ENCODE measurements at places on chromosomes 2 and 18.
A peak's percentile ranks its signal among the peaks of the same experiment; 100 is the strongest.

DNA sequence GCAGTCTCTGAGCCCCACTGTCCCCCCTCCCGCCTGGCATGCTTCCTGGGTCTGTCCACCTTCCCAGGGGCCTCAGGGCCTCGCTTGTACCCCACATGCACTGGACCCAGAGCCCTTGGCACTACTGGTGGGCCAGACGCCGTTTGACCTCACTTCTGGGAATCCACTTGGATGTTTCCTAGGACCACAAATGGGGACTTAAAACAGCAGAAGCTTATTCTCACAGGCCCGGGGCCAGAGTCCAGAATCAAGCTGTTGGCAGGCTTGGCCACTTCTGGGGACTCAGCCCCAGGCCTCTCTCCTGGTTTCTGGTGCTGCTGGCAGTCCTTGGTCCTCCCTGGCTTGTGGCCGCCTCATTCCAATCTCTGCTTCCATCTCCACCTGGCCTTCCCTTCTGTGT is 19.6 kb downstream of the ANO7 start:
- DNase-seq, result no peak

- no peak for DNase-seq
Observed at GRCh38 chr2:238119756-238120462, 18.6 kb upstream of the KLHL30 start.

DNA sequence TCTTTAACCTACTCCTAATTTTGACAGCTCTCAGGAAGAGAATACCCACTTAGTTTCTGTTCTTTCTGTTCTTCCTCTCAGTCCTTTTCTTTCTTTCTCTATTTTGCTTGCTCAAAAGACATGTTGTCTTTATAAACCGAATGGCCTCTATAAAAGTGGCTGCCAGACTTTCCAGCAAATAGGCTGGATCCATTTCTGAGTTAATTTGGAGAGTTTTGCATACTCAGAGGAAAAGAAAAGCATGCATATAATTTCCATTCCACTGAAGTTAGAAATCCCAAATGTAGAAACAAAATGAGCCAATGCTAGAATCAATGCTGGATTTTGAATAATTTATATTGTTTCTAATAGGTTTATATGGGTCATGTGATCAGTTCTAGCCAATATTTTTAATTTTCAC is 65.9 kb downstream of the FAM124B start:
- no peak for DNase-seq

- no peak for DNase-seq
Observed at GRCh38 chr2:111164078-111164477, 43.4 kb downstream of the BCL2L11 start.

GRCh38 chr2:58562276-58562675 is 321.2 kb upstream of the FANCL start:
- no peak for DNase-seq

DNA sequence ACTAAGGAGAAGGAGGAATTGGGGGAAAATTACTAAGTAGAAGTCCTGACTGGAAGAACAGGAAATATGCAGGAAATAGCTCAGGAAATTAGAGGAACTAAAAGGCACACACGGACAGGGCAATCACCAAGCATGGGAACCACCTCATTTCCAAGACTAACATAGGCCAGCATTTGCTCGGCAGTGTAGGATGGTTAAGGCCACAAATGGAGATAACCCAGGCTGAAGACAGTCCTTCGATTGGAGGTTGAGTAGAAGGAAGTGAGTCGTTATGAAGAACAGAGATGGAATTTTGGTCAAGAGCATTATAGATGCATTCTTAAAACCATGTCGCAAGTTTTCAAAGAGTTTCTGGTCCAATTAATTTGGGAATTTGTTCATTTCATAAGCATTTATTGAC is 401.4 kb downstream of the ALK start:
- no peak for DNase-seq

- DNase-seq, result no peak
Observed at GRCh38 chr18:6557770-6558248, 143.1 kb upstream of the L3MBTL4 start.

GRCh38 chr18:76565238-76566173 is 70.5 kb upstream of the ZNF516 start:
- DNase-seq, result no peak

DNA sequence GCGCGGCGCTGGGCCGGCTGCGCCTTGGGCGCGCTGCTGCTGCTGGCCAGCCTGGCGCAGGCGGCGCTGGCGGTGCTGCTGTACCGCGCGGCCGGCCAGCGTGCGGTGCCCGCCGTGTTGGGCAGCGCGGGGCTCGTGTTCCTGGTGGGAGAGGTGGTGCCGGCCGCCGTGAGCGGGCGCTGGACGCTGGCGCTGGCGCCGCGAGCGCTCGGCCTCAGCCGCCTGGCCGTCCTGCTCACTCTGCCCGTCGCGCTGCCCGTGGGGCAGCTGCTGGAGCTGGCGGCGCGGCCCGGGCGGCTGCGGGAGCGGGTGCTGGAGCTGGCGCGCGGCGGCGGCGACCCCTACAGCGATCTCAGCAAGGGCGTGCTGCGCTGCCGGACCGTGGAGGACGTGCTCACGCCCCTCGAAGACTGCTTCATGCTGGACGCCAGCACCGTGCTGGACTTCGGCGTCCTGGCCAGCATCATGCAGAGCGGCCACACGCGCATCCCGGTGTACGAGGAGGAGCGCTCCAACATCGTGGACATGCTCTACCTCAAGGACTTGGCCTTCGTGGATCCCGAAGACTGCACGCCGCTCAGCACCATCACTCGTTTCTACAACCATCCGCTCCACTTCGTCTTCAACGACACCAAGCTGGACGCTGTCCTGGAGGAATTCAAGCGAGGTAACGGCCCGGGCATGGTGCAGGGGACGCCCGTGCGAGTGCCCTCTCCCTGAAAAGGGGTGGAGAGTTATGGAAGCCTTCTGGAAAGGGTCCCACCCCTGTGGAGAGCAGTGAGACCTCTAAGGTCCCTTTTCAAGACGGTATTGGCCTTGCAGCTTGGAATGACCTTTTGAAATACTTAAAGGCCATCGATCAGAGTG is 1.0 kb downstream of the CNNM3 start:
- peak; percentile 25 for DNase-seq

DNA sequence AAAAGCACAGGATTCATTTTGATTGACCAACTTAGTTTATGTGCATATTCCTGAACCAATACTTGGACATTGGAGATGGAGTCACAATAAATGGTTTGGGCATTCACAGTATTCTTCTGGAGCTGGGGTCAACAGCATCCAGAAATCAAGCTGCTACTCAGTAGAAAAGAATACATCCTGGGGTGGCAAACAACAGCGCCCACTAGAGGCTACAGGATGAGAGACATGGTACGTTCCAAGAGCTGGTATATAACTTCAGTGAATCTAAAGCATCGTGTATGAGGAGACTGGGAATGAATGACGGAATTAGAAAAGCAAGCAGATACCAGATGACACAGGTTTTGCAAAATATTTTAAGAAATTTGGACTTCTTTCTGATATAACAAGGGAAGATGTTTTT is 142.9 kb upstream of the FIGN start:
- no peak for DNase-seq

GRCh38 chr18:6874315-6874714 is 144.8 kb downstream of the ARHGAP28 start:
- no peak for DNase-seq

DNA sequence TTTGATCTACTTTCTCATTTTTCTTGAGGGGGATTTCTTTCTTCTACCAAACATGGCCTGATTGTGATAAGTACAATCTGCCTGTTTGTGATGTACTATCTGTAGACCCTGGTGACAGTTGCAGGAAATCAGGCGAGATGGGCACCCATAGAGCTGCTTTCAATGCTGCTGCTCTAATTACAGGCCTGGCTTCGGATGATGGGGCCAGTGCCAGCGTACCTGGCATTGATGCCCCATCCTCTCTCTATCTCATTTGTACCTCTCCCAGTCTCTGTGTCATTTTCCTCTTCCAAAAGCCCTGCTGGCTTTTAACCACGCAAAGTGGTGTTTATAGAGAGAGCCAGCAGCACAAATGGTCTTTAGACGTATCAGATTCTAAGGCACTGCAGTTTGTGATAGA is 69.9 kb downstream of the KCTD18 start:
- DNase-seq, result no peak

- DNase-seq, result no peak
Observed at GRCh38 chr2:187274146-187274545, 173.9 kb downstream of the CALCRL start.

DNA sequence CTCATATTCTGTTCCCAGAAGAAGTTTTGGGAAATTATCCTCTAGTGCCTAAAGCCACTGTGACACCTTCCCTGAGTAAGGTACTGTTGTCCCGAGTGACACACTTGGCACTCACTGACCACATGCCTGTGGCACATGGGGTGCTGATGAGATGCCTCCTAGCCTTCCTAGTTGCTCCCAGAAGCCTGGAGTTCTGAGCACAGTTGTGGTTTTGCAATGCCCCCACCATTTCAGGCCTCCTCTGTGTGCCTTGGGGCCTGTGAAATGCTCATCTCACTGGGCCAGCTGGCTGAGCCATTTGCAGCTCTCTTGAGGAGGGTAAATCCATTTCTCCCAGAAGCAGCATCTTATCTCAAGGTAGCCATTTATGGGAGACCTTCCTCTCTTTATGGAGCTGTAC is 91.8 kb downstream of the DGKD start:
- DNase-seq, result no peak

GRCh38 chr18:10135302-10135926 is 221.6 kb downstream of the VAPA start:
- DNase-seq, result no peak

- no peak for DNase-seq
Observed at GRCh38 chr2:208363485-208363884, 43.1 kb upstream of the PTH2R start.

DNA sequence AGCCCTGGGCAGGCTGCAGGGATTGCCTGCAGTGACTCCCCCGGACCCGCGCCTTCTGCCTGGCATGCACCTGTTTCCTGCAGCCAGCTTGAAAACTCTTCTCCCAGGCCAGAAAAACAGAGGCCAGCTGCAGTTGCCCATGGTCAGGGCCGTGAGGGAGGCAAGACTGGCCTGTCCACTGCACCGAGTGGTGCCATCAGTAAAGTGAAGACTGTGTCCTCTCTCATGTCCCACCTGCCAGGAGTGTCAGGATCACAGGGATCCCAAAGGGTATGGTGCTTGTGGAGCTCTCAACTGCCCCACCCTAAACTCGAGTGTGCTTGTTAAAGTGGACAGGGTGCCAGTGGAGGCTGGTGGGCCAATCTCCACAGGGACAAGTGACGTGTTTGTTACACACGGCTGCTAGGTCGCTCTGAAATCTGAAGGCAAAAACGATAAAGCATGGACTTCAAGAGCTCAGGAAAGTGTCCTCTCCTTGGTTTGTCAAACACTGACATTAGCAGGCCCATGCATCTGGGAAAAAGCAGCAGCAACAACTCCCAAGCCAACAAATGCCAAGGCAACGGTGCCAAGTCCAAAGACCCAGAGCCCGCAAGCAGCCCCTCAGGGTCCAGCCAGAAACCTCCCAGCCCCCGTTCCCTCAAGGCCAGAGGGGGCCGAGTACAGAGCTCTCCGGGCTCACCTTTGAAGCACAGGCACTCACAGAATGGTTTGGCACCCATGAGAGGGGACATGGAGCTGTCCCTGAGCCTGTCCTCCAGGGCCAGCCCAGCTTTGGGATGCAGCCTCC is 213.2 kb downstream of the HDAC4 start:
- DNase-seq, result no peak

- DNase-seq, result no peak
Observed at GRCh38 chr2:101540518-101540917, 65.6 kb upstream of the RFX8 start.

DNA sequence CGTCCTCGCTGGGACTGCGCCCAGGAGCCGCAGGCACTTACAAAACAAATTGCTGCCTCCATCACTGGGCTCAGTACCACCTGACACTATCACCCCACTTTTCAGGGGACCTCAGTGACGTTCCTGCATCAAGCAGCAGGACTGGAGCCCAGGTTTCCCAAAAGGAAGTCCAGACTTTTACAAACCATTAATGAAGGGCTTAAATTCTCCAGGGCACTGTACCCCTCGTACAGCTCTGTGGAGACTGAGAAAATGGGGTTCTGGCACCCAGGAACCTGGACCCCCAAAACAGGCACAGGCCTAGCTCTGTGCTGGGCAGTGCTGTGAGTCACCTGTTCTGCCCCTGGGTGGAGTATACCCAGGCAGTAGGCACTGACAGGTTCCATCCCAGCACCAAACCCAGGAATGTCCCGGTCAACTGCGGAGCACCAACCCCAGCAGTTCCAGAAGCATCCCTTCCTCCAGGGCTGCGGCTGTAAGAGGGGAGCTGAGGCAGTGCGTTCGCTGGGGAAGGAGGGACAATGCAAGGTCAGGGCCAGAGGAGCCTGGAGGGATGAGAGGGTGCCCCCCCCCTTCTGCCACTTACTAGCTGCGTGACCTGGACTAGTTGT is 24.6 kb upstream of the NOTO start:
- no peak for DNase-seq

DNA sequence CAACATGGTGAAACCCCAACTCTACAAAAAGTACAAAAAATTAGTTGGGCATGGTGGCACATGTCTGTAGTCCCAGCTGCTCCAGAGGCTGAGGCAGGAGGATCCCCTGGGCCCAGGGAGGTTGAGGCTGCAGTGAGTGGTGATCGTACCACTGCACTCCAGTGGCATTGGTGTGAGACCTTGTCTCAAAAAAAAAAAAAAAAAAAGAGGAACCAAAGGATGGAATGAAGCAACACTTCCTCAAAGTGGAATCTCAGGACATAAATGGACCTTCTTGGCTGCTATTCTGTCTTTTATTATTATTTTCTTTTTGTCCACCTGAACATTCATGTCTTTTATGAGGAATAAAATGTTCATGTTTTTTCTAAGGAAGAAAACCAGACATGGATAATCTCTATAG is 13.7 kb downstream of the GEMIN6 start:
- no peak for DNase-seq

All from stimulated activated CD4-positive, alpha-beta T cell treated with anti-CD3 and anti-CD28 coated beads, Interleukin-2, amount 100 ng/mL, for 24 hours (primary cell).